ENCODE measurements at places on chromosomes 11 and 22. TPM values are rescaled to one million over a fixed set of nuclear protein-coding genes. Genes with fewer than 3 reads are reported as not detected.

GRCh38 chr11:125333354-125334073 lies 162.6 kb downstream of the FEZ1 start:
- no peak for DNase-seq

DNA sequence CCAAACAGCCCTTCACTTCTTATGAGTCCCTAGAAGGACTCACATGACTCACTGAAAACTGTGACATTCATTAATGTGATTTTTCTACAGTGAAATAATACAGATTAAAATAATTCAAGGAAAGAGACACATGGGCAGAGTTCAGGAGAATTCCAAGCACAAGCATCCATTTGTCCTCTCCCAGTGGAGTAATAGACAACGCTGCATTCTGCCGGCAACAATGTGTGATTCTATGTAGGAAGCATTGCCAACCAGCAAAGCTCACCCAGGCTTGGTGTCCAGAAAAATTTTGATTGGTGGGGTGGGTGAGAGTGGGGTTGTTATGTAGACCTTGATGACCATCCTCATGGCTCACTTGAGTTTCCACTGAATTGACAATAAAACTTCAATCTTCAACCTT lies 123.9 kb downstream of the VPREB1 start:
- DNase-seq: no peak

GRCh38 chr11:86595451-86595850 lies 77.0 kb downstream of the ME3 start:
- no peak for DNase-seq

GRCh38 chr11:102921587-102922220 lies 33.8 kb downstream of the MMP13 start:
- DNase-seq: no peak

GRCh38 chr11:120024586-120024985 lies 113.3 kb downstream of the TRIM29 start:
- no peak for DNase-seq

DNA sequence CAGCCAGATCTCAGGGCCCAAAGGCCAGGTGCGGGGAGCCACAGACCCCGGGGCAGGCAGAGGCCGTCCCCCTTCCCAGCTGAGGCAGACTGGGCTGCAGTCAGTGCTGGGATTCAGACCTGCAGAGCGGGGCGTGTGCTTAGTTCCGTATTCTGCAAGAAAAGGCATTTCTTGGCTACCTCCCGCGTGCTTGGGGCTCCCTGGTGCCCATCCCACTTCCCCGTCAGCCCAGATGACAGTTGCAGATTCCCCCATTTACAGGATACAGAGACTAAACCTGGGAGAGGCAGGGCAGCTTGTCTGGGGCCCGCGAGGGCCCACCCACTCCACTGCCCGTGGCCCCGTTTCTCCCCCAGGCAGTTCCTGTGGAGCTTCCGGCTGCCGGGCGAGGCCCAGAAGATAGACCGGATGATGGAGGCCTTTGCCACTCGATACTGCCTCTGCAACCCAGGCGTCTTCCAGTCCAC lies 18.3 kb downstream of the CYTH4 start:
- no peak for DNase-seq

DNA sequence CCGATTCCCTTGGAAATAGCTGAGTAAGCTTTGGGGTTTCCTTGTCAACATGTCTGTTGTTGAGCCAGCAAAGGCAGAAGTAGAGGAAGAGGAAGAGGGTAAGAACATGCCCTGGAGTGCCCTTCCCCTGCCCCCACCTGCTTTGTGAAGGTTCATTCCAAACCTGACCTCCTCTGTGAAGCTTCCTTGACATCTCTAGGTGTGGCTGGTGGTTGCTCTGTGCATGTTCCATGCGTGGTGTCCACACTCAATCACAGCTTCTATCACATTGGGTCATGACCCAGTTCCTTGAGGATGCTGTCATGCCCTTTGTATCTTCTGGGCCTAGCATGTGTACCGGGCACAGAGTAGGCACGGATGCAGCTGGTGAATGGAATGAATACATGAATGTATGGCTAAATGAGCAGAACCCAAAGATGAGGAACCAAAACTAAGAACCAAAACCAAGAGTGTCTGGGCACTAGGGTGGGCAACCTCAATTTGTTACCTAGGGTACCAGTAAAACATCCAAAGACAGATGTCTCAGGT lies 23.7 kb upstream of the FXYD6 start:
- no peak for DNase-seq

Gene CARD10
- total RNA-seq: 8.4 TPM

Gene HSPB2
- total RNA-seq: 65.4 TPM

GRCh38 chr11:109512680-109513079 lies 90.7 kb downstream of the C11orf87 start:
- no peak for DNase-seq

- DNase-seq: peak; percentile 43
These were observed 9.6 kb upstream of the PDE2A start for GRCh38 chr11:72683782-72684200.

Gene SPDYC
- not detected for total RNA-seq

Gene HIC2
- 1.6 TPM for total RNA-seq

- DNase-seq: no peak
These were observed 32.6 kb upstream of the APLP2 start for GRCh38 chr11:130037058-130037457.

- no peak for DNase-seq
These were observed 18.8 kb upstream of the CLNS1A start for GRCh38 chr11:77656362-77656761.

DNA sequence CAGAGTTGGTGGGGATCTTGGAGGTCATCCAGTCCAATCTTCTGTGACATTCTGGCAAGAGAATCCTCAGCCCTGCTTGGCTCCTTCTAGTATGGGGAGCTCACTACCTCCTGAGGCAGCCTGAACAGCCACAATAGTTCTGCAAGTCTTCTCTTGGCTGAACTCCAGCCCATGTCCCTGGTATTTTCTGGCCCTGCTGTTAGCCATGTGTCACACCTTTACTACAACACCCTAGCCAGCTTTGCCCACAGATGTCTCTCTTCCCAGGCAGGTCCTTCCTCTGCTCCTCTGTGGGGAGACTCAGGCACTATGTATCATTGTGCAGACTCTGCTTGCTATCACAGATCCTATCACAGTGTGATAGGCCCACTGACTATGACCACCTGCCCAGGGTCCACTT lies 297.7 kb downstream of the CTTN start:
- no peak for DNase-seq

Gene ASCL2
- total RNA-seq: not detected

Gene LRRC4C
- 0.38 TPM for total RNA-seq

Gene PDGFD
- 15.5 TPM for total RNA-seq

DNA sequence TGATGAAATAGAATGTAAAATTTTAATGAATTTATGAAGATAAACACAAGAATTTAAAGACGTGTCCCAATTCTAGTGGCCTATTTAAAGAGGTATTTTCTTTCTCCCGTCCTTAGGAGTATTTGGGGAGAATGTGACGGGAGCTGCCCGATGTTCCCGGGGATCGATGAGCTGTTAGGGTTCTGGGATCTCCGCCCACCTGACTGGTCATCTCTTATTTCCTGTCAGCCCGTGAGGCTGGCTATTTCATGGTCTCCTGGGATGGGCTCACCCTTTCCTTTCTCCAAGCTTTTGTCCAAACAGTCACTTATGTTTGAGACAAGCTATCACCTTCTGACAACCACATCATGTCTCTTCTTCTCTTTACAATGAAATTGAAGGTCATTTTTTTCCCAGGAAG lies 16.9 kb upstream of the CLMP start:
- no peak for DNase-seq

Gene NLRP10
- total RNA-seq: not detected

Gene CDHR5
- not detected for total RNA-seq

- no peak for DNase-seq
These were observed 7.1 kb upstream of the KCNJ11 start for GRCh38 chr11:17395554-17395961.

- DNase-seq: no peak
These were observed 34.5 kb downstream of the NUMA1 start for GRCh38 chr11:72045849-72046248.

GRCh38 chr11:22304337-22304961 lies 33.7 kb upstream of the SLC17A6 start:
- no peak for DNase-seq

Gene OVOL1
- not detected for total RNA-seq

Gene NAALADL1
- 4.3 TPM for total RNA-seq

DNA sequence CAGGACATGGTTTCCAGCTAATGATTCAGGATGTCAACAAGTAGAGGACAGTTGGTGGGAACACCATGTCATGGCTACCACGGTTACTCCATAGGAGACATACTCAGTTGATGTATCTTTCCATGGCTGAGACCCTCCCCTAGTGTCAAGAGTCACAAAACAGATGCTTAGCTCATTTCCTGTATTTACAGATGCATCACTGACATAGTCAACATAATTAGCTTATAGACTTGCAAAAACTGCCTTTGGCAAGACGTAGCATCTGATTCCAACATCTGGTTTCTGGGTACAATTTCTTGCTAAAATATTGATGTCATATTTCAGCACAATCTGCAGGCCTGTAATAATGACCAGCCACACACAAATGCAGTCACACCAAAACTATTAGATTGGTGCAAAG lies 550.3 kb downstream of the FAM181B start:
- no peak for DNase-seq

DNA sequence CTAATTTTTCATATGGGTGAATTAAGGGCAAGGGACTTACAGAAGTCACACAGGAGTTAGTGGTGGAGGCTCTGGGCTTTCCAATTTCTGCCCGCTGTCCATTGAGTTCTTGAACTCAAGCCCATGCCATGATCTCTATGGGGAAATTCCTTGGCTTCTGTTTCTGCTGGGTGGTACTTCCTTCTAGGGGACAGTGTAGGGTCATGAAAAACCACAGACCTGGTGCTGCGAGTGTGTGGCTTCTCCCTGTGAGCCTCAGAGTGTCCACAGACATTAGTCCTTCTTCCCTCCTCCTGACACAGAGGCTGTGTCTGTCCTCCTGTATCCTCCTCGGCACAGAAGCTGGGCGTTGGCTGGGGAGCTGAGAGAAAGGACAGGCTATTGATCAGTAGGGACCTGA lies 6.3 kb upstream of the SEZ6L start:
- DNase-seq: no peak

DNA sequence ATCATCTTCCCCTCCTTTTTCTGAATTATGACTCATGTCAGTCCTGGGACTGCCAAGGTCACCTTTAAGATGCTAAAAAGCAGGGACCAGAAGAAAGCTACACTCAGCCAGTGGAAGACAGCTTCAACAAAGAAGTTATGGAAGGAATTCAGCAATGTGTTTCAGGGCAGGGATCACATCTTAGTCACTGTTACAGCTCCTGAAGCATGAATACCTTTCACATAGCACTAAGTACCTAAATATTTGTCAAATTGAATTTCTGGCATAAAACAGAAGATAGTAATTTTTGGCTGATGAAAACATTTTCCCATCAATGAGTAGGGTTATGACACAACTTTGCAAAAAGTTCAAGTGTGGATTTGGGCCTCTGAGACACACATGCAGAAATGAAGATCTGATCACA lies 5.2 kb downstream of the DDB1 start:
- DNase-seq: no peak

DNA sequence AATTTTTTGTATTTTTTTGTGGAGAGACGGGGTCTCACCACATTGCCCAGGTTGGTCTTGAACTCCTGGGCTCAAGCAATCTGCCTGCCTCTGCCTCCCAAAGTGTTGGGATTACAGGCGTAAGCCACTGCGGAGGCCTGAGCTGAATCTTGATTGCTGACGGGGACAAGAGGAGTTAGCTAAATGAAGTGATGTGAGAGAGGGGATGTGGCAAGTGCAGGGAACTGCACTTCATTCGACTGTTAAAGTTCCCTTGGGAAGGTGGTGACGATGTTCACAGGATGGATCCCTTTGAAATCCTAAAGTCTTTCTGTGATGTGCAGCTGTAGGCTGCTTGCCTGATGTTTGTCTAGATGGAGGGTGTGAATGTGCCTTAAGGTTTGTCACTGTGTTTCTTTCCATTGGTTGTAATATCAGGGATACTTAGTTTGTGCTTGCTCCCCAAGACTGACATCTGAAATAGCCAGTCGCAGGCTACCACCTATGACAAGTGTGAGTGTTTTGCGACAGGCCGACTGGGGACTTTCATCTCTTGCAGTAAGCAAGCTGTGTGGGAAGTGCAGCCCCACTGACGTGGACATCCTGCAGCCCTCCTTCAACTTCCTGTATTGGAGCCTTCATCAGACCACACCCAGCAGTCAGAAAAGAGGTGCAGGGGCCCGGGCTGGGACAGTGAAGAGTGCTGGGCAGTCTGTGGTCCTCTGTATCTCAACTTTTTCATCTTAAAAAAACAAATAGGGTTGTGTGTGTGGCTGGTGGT lies 19.6 kb upstream of the CCDC134 start:
- DNase-seq: peak; percentile 44

DNA sequence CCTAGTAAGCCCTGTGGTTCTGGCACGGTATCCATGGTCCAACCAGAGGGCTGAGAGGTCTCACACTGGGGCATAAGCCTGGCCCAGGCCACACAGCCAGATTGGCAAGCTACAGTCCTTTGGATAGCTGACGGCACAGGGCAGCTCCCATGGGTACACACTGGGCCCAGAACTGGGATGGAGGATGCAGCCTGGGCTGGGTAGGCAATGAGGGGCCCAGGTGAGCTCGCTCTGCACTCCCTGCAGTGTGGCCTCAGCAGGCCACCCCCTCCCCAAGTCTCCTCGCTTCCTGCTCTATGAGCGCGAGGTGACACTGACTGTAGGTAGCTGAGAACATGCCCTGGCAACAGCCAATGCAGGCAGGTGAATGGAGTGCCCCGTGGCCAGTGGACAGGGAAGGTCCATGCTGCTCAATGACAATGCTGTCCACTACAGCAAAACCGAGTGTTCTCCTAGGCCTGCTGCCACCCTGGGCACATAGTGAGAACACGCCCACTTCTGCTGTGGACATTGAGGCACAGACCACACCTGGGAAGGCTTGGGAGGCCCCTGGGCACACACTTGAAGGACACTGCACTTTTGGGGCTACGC lies 3.8 kb downstream of the ARVCF start:
- DNase-seq: no peak

- DNase-seq: no peak
These were observed 172.5 kb downstream of the CTTN start for GRCh38 chr11:70570693-70571395.

- DNase-seq: no peak
These were observed 63.0 kb downstream of the P4HA3 start for GRCh38 chr11:74248469-74248868.

Gene TPBGL
- total RNA-seq: not detected

Gene HTR3B
- not detected for total RNA-seq

DNA sequence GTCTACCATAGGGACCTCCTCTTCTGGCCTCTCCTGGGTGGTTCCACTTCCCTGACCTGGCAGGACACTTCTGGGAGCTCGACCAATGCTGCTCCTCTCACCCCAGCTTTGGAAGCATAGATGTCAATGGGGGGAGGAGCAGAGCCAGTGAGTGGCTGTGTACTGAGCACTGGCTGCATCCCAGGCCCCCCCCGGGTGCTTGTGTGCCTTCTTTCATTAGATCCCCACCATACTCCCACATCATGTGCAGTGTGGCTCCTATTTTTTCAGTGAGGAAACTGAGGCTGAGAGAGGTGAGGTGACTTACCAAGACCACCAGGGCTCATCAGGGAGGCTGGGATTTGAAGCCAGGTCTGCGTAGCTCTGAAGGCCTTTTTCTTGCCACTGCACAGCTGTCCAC lies 44.3 kb downstream of the LRRC32 start:
- DNase-seq: no peak
